Lung microvascular endothelial cell (primary cell): ENCODE measurements at places on chromosomes 2 and 18.

- DNase-seq: no peak
Measured at GRCh38 chr2:241002275-241003046, 4.0 kb downstream of the SNED1 start.

- DNase-seq: no peak
Measured at GRCh38 chr2:171142398-171142797, 18.3 kb downstream of the TLK1 start.

DNA sequence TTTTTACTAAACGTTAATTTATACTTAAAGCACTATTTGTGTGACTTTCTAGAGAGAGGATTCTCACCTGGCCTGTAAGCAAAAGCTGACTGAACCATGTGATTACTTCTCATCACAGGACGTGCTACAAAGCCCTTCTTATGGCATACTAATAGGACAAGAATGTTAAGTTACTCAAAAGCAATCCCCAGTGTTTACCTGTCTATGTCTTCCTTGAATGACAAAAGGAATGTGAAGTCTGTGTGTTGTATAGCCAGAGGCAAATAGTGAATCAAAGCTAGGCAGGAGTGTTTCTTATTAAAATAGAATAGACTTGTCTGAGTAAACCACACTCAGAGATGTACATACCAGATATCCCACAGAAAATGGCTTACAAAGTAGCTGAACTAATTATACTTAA, 1465.5 kb downstream of the SUCLG1 start:
- no peak for DNase-seq

DNA sequence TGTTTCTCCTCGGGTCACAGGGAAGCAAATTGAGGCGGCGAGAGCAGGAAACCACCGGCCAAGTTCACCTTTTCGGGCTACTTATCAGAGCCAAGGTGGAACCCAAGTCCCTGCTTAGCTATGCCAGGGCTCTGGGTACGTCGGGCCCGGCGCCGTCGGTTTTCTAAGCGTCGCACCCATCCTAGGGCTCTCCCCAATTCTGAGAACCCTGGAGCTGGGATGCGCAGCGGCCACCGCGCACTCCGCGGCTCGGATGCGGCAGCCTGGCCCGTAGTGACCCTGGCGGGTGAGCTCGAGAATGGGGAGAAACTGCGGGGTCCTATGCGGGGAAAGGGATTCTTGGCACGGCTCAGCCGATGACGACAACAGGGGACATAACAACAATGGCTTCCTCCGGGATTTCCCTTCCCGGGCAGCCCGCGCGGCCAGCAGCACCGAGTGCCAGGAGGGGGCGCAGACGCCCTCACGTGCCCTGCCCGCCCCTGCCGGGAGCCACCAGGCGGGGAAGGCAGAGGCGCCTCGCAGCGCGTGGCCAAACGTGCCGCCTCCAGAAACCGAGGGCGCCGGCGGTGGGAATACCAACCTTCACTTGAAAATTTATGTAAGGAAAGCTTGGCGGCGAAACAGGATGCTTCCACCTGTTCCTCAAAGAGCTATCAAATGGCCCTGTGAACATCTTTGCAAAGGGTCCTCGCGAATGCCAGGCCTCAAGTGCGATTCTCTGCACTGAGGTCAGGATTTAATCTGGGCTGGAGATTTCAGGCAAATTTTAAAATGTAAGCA, 2.1 kb upstream of the SLC30A3 start:
- DNase-seq: peak; percentile 95

GRCh38 chr2:207093234-207093633, 72.5 kb downstream of the KLF7 start:
- no peak for DNase-seq

DNA sequence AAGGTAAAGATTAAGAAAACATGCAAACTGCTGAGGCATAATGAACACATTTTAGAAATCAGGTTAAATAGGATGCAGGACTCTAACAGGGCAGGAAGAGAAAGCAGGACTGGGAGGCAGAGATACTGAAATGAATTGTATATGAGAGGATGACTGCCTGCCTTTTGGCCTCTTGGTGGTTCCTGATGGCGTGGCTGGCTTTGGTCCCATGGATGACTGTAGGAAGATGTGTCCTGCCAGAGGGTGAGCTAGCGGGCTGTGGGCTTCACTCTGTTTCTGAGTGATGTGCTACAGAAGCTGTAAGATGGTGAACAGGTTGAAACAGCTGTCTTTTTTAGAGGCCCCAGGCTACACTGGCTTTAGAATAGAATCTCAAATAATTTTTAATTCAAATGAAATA, 517.0 kb downstream of the SLC4A3 start:
- DNase-seq: no peak

- DNase-seq: no peak
Measured at GRCh38 chr2:156476021-156476849, 40.1 kb downstream of the GPD2 start.

- DNase-seq: no peak
Measured at GRCh38 chr18:53385889-53386288, 838.6 kb downstream of the MBD2 start.

- DNase-seq: no peak
Measured at GRCh38 chr2:226652369-226652768, 147.3 kb downstream of the IRS1 start.
